ENCODE measurements at places on chromosomes 11 and 22.

GRCh38 chr11:3837793-3838192 lies 3.0 kb downstream of the RHOG start:
- no peak for DNase-seq

GRCh38 chr22:50734343-50734771 lies 3.6 kb upstream of the ACR start:
- DNase-seq, result no peak

GRCh38 chr11:120633616-120634393 lies 122.3 kb downstream of the GRIK4 start:
- no peak for DNase-seq

GRCh38 chr11:28743061-28743550 lies 634.9 kb downstream of the METTL15 start:
- DNase-seq, result no peak

Data from SK-MEL-5 (cell line).